Smooth muscle cell of the umbilical artery (primary cell): ENCODE measurements at places on chromosomes 11 and 22. TPM values are rescaled to one million over a fixed set of nuclear protein-coding genes. Genes with fewer than 3 reads are reported as not detected.

The TRIM49 gene
- total RNA-seq, result not detected in 2 replicates

The FBXO7 gene
- total RNA-seq, result 47.2 and 56.7 TPM in 2 replicates

The TMEM191C gene
- total RNA-seq, result 0.30 and 1.6 TPM in 2 replicates

The MARK2 gene
- total RNA-seq, result 7.7 and 12.6 TPM in 2 replicates

The MYO7A gene
- total RNA-seq, result under 0.01 and 0.18 TPM in 2 replicates

The MMP12 gene
- total RNA-seq, result 0.18 and 1.2 TPM in 2 replicates

The MS4A6E gene
- not detected in 2 replicates for total RNA-seq

The OLFML1 gene
- 0.18 TPM in 1 of 2 replicates, not detected in the other for total RNA-seq

The HPS5 gene
- 50.6 and 65.3 TPM in 2 replicates for total RNA-seq

The CCDC88B gene
- 1.3 and 1.5 TPM in 2 replicates for total RNA-seq

The VSTM5 gene
- 0.32 TPM in 1 of 2 replicates, not detected in the other for total RNA-seq

The RHOG gene
- 9.2 and 19.7 TPM in 2 replicates for total RNA-seq

The OTOG gene
- total RNA-seq, result not detected in 2 replicates

The GRAP2 gene
- total RNA-seq, result not detected in 2 replicates

The TPBGL gene
- under 0.01 and 0.05 TPM in 2 replicates for total RNA-seq

The GTSE1 gene
- total RNA-seq, result 0.59 and 5.1 TPM in 2 replicates

The GGT1 gene
- total RNA-seq, result 5.4 and 6.5 TPM in 2 replicates

The CDHR5 gene
- not detected in 2 replicates for total RNA-seq

The DEFB131B gene
- total RNA-seq, result not detected in 2 replicates

The LRP4 gene
- 8.6 and 12.5 TPM in 2 replicates for total RNA-seq

The OR4A5 gene
- not detected in 2 replicates for total RNA-seq

The SLC29A2 gene
- total RNA-seq, result 0.30 and 0.97 TPM in 2 replicates

The POLA2 gene
- total RNA-seq, result 1.5 and 7.9 TPM in 2 replicates

The MOGAT2 gene
- total RNA-seq, result not detected in 2 replicates

The PSMC3 gene
- 117 and 208 TPM in 2 replicates for total RNA-seq

The SH3BP1 gene
- 46.5 and 47.5 TPM in 2 replicates for total RNA-seq

The CCT8L2 gene
- not detected in 2 replicates for total RNA-seq

The EHF gene
- total RNA-seq, result 1.2 and 16.0 TPM in 2 replicates

The CRACR2B gene
- total RNA-seq, result 0.30 and 1.2 TPM in 2 replicates

The SELENOO gene
- 22.7 and 24.3 TPM in 2 replicates for total RNA-seq

The THRSP gene
- not detected in 2 replicates for total RNA-seq

The PKDREJ gene
- under 0.01 TPM in 1 of 2 replicates, not detected in the other for total RNA-seq

The DLG2 gene
- 1.5 and 2.1 TPM in 2 replicates for total RNA-seq

The RFPL1 gene
- not detected in 2 replicates for total RNA-seq

The TRIM49C gene
- not detected in 2 replicates for total RNA-seq

The RFPL3 gene
- total RNA-seq, result not detected in 2 replicates

The CDC42BPG gene
- total RNA-seq, result under 0.01 and 0.32 TPM in 2 replicates

The RAB6A gene
- 163 and 189 TPM in 2 replicates for total RNA-seq

The TSGA10IP gene
- total RNA-seq, result not detected in 2 replicates

The ELF5 gene
- total RNA-seq, result not detected in 2 replicates

The LRRN4CL gene
- 0.23 and 0.59 TPM in 2 replicates for total RNA-seq
